ENCODE measurements at places on chromosomes 13 and 19.
A peak's percentile ranks its signal among the peaks of the same experiment; 100 is the strongest.

GRCh38 chr13:72754111-72754510, 26.4 kb downstream of the BORA start:
- no peak for DNase-seq

GRCh38 chr13:59677966-59678814, 485.5 kb downstream of the DIAPH3 start:
- DNase-seq = no peak

- DNase-seq = no peak
Observed at GRCh38 chr13:107202371-107203023, 634.6 kb upstream of the ARGLU1 start.

DNA sequence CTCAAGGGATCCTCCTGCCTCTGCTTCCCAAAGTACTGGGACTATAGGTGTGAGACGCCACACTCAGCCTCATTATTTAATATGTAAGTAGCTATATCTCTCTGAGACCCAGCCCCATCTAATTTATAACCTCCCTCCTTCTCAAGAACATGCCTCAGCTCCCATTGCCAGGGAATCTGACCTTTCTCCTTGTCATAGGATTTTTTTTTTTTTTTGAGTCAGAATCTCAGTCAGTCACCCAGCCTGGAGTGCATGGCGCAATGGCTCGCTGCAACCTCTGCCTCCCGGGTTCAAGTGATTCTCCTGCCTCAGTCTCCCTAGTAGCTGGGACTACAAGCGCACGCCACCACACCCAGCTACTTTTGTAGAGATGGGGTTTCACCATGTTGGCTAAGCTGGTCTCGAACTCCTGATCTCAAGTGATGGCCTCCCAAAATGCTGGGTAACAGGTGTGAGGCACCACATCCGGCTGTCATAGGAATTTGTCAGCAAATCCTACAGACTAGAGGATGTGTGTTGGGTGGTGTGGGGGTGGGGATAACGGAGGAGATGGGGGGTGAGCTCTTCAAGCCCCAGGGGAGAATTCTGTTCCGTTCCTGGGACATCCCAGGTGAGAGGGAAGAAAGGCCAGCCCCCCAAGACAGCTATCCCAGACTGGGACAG, 5.1 kb upstream of the EPS8L1 start:
- no peak for DNase-seq

- DNase-seq = no peak
Observed at GRCh38 chr19:15025217-15025616, 24.1 kb upstream of the CASP14 start.

- DNase-seq = no peak
Observed at GRCh38 chr13:103130681-103131210, 64.5 kb upstream of the SLC10A2 start.

GRCh38 chr19:19259741-19260140, 13.4 kb downstream of the TM6SF2 start:
- DNase-seq = peak; percentile 48

- DNase-seq = no peak
Observed at GRCh38 chr13:46195016-46195415, 13.0 kb upstream of the LCP1 start.

- DNase-seq = no peak
Observed at GRCh38 chr13:92196591-92197256, 798.3 kb downstream of the GPC5 start.

DNA sequence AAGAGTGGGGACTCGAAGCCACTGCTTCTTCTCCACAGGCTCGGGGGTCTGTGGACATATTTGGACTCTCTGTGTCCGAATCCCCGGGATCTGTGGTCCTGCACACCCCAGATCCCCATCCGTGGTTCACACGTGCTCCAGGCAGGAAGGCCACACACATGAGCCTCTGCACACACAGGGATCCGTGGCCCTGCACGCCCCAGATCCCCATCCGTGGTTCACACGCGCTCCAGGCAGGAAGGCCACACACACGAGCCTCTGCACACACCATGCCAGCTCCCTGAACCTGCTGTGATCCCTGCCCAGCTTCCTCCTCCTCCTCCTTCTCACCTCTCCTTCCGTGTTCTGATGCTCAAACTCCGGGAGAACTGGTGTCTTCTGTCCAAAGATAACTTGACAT, 3.1 kb downstream of the TEX29 start:
- DNase-seq = no peak

- no peak for DNase-seq
Observed at GRCh38 chr13:103948426-103948825, 882.2 kb upstream of the SLC10A2 start.

DNA sequence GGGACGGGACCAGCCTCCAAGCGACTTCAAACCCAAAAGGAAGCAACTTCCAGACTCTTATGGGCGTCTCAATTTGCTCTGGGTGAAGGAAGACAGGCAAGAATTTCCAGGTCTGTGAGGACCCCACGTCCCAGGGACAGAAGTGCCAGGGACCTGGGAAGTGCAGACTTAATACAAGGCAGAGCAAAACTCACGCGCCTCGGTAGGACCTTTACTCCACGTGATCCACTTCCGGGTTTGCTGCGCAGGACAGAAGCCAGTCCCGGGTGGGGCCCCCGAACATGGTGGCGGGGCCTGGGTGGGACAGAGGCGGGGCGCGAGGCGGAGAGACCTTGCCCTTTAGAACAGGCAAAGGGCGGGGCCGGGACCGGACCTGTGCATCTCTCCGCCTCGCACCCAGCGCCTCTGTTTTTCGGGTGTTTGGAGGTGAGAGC, 9.3 kb downstream of the ZNF611 start:
- no peak for DNase-seq

GRCh38 chr19:19106056-19106551, 32.2 kb downstream of the TMEM161A start:
- no peak for DNase-seq

DNA sequence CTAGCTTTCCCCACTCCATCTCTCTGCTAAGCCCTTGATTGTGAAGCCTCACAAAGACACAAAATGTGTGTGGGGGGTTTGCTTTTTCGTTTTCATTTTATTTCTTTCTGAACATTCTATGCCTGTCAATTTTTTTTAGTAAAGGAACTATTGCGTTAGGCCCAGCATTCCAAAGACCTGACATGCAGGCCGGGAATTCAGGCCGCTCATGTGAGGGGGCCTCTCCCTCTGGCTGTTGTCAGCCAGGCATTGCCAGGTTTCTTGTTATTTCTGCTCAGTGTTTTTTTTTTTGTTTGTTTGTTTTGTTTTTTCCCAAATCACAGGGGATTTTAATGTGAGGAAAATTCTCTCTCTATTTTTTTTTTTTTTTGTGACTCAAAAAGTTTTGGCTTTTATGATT, 10.3 kb upstream of the MEDAG start:
- no peak for DNase-seq

- no peak for DNase-seq
Observed at GRCh38 chr19:28126135-28126898, 1086.6 kb downstream of the UQCRFS1 start.

DNA sequence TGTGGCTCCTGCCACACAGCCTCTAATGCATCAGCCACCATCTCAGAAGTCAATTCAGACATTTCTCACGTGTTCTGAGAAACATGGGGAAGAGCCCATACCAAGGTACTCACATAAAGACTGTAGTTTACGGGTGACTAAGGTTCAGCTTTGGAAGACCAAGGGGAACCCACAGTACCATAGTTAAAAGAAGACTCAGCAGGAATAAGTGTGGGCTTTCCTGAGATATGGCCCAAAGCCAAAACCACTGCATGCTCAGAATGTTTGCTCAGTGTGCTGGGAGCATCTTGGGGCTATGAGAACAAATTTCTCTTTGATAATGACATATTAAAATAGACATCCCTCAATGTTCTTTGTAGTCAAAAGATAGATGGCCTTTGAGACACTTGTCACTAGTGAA, 283.8 kb downstream of the DCT start:
- no peak for DNase-seq

GRCh38 chr13:52707375-52707774, 32.2 kb downstream of the CNMD start:
- DNase-seq = no peak

GRCh38 chr19:5738423-5738822, 18.0 kb downstream of the CATSPERD start:
- DNase-seq = no peak

GRCh38 chr13:41541142-41541938, 84.0 kb downstream of the RGCC start:
- no peak for DNase-seq

DNA sequence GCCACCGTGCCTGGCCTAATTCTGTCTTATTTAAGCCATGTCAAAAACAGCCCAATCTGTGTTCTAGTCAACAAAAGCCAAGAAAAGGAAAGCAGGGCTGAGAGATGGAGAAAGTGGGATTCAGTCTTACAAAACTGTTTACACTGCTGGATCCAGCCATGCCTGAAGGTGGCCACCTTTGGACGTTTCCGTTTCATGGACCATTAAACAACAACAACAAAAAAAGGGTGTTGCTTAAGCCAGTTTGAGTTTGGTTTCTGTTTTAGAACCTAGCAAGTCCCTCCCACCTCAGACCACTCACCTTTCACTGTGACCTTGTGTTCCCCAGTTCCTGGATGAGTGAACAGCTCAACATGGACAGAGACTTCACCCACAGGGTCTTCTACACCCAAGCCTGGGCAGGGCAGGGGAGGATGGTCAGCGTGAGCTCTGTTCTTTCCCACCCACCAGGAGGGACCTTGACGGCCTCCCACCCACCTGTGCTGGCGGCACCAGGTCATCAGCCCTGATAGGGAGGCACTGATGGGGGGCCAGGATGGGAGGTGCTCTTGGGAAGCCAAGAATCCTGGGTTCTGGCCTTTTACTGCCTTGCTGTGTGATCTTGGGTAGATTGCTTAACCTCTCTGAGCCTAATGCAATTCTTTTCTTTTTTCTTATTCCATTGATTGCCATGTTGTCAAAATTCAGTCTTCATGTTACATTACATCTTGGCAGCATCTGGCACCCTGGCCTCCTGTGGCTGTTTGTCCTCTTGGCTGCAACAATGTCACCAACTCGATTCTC, 56.2 kb downstream of the COLGALT1 start:
- no peak for DNase-seq

GRCh38 chr19:29811125-29812079, at the start of gene CCNE1:
Gene CCNE1, plus strand, starts transcription at chr19:29811991. Its CDS starts 565 bp downstream, at chr19:29812556.
- DNase-seq = peak; percentile 98

GRCh38 chr13:112241288-112241687, 134.9 kb upstream of the SPACA7 start:
- DNase-seq = no peak

DNA sequence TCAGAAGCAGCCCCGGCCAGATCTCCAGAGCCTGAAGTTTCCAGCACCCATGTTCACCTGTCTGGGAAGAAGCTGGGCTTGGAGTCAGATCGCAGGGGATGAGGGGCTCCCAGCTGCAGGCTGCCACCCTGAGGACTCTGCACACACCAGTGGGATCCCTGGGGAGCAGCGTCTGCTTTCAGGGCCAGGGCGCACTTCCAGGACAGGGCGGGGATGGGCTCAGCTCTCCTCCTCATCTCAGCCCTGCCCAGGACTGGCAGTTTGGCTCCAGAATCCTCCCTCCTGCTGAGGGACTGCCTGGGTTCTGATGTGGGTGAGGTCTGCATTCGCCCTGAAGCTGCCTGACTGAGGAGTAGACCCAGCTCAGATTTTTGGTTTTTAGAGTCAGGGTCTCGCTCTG, 3.5 kb downstream of the SLC7A9 start:
- no peak for DNase-seq

DNA sequence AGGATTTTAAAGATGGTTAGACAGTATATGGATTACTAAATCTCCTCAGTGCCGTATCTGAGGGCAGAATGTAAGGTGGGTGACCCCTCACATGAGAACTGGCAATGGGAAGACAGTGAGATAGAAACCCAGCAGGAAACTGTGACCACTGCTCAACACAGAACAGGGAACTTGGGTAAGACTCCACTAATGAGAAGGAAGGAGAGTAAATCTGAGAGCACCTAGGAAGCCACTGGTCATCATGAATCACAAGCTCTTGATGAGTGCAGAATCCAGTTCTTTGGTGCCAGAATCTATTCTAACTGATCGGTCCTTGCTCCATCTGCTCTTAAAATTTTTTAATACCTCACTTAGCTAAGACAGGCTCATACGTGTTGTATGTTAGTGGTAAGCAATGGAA, 261.8 kb downstream of the KLF12 start:
- DNase-seq = no peak

GRCh38 chr13:29855009-29855408, 4.6 kb upstream of the UBL3 start:
- no peak for DNase-seq

- DNase-seq = no peak
Observed at GRCh38 chr13:81664872-81665271, 1323.9 kb upstream of the SPRY2 start.

DNA sequence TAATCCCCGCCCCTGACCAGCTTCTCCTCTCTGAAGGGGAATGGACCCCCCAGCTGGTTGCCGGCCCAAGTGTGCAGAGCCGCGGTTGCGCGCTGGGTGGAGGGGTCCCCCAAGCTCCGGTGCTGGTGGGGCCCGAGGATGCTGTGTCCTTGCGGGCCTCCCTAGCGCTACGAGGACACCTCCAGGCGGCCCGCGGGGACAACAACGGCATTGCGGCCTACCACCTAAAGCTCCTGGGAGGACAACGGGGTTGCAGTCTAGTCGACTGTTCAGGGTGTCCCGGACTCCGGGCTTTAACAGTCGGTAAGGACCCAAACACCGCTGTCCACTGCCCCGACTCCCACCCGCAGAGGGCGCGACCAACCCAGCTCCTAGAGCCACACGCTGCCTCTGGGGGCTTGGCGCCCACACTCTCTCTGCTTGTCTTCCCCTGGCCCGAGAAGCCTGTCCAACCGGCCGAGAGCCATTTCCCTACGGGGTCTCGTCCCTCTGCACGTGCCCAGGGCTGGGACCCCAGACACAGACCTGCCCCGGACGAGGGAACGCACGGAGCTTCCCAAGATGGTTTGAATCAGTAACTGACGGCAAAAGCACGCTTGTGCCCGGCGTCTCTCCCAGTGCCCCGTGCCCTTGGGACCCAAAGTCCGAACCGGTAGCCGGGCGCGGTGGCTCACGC, 927 bp upstream of the SDHAF1 start:
- DNase-seq = peak; percentile 29

GRCh38 chr19:2324220-2324948, 4.0 kb downstream of the LSM7 start:
- DNase-seq = no peak

GRCh38 chr19:55683449-55684261, 8.6 kb downstream of the EPN1 start:
- no peak for DNase-seq
